Right lobe of liver (tissue), 6 donors: ENCODE measurements at places on chromosomes 3 and 15.
A peak's percentile ranks its signal among the peaks of the same experiment; 100 is the strongest.

DNA sequence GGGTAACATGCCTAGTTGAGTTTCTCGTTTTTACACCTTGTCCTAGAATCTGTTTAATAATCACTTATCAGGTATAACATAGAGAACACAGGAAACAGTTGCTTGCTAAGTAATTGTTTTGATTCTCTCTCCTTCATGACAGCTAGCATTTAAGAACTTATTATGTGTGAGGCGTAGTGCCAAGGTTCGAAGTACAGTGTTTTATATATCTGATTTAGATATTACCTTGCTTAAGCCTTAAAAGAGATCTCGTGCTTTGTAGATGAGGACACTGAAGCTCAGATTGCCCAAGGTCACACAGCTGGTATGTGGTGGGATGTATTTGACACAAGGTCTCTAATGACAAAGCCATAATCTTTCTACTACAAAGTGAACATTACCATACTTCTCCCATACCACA, 29.0 kb upstream of the IFT57 start:
- no peak for DNase-seq

DNA sequence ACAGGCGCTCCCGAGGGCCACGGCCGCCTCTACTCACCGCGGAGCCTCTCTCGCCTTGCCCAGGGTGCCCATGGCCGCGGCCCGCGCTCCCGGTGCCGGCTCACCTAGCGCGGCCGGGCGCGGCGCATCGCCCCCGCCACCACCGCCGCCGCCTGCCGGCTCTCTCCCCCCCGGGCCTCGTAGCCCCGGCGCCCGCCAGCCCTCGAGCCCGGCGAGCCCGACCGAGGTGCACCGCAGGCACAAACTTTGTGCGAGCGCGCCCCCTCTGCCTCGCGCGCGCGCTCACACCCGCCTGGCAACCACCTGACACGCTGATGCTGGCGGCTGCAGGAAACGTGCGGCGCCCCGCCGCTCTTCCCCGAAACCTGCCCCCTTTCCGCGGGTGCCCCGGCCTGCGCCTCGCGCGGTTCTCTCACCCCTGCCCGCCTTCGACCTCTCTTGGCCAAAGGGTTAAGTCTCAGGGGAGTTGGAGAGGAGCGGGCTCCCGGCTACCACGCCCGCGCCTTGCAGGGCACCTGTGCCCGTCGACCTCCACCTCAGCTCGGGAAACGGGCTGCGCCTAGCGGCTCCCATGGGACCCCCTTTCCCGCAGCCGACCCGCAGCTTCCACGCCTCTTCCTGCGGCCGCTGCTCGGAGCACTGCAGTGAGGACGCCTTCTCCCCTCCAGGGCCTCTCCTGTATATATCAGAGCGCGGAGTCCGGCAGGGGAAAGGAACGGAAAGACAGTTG, at the start of gene RASGRP1:
TSS of gene RASGRP1 (minus strand) at position 258 of the 730 bp plus-strand sequence. CDS start at position 72, 186 bp downstream.
- DNase-seq: peak; percentile 64

GRCh38 chr15:88644741-88645140, 5.9 kb downstream of the ISG20 start:
- DNase-seq: no peak

DNA sequence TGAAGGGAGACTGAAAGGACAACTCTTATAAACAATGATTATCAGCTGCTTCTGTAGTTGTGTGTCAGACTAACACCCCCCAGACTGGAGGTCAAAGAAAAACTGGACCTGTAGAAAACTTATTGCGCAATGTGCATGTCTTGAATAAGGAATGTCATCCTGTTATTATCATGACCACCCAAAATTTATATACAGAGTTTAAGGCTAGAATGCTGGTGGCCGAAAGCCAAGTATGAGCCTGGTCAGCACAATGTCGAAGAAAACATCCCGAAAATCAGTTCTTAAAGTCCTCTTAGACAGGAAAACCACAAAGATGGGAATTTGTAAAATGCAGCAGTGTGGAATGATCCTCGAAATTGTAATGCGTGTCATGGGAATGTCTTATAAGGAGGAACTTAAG, 29.3 kb downstream of the RFTN1 start:
- no peak for DNase-seq

- no peak for DNase-seq
These were observed 126.8 kb upstream of the SUCLG2 start for GRCh38 chr3:67781218-67781617.

- no peak for DNase-seq
These were observed 332.3 kb downstream of the CNTN3 start for GRCh38 chr3:74282202-74282601.

- DNase-seq: peak; percentile 78
These were observed 451 bp downstream of the CHCHD4 start for GRCh38 chr3:14124223-14124614.

DNA sequence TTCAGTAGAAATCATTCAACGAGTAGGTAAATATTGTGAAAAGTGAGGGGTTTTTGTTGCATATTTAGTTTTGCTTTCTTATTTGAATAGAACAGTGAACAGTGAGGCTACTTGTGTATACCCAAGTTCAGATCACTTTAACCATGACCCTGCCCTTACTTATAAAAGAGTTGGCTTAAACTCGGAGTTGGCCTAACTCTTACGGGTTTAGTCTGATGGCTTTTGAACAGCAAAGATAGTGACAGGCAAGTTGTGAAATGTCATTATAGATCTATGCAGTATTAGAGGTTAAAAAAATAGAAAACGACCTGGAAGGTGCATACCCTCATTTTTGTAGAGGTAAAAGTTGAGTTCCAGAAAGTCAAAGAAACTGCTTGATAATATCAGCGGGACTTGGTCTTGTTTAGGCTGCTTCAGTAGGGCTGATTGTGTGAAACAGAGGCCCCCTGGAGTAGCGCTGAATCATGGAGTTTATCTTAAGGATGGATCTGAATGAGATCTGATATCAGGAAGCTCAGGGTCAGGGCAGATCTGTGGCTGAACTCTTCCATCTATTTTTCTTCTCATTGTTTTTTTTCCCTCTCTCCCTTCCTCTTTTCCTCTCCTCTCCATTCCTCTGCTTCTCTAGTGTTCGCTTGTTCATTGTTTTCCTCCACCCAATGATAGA, 359.8 kb downstream of the LPP start:
- no peak for DNase-seq

- DNase-seq: no peak
These were observed 32.2 kb downstream of the ANAPC13 start for GRCh38 chr3:134453631-134454030.

DNA sequence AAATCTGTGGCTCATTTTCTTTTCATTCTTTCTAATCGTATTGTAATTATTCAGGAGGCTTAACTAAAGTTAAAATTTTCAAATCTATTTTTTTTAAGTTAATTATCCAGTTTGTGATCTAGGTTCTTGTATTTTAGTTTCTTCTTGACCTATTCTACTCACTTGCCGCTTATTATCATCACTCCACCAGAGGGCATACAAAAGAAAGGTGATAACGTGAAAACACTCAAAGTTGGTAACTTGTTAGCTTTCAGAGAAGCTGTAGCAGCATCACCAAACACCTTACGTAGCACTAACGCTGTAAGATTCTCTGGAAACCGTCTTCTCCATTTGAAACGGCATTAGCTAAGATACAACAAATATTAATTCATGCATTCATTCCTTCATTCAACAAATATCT, 4.8 kb downstream of the GNB4 start:
- DNase-seq: no peak

DNA sequence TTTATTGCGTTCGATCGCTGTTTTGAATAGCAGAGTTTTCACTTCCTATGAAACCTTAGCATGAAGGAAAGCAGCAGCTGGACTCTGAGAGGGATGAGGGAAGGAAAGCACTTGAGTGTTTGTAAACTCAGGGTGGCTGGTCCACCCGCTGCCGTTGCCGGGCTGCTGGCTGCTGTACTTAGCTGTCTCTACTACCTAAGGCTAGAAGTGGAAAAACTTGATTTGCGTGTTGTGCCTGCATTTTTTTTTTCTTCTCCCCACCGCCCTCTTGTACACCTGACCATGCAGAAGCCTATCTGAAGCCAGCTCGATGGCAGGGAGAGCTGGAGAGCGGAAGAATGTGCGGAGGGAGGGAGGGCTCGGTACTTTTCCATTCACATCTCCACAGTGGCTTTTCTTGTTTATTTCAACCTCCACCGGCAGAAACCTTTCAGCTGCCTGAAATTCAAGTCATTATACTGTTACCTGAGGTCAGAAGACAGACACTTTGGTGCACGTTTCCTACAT, 4.8 kb upstream of the BCL6 start:
- DNase-seq: peak; percentile 60

- DNase-seq: no peak
These were observed 41.4 kb upstream of the TSEN2 start for GRCh38 chr3:12442654-12443501.

DNA sequence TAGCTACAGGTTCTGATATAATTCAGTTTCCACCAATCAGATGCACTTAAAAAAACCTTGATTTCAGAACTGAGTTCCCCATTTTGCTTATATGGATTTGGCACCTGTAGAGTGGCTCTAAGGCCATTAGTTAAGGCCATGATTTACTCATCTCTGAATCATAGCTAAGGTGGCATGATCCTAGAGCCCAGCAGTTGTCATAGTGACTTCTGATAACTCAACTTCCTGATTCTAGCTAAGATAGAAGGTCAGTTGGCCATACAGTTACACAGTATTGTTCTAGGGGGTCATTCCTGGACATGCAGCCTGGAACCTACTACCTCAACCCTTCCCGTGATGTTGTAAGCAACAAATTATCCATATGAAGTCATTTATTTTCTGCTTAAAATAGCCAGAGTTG, 15.9 kb upstream of the TMEM87A start:
- no peak for DNase-seq

- DNase-seq: no peak
These were observed 456.3 kb upstream of the ARRDC4 start for GRCh38 chr15:97504031-97504792.

DNA sequence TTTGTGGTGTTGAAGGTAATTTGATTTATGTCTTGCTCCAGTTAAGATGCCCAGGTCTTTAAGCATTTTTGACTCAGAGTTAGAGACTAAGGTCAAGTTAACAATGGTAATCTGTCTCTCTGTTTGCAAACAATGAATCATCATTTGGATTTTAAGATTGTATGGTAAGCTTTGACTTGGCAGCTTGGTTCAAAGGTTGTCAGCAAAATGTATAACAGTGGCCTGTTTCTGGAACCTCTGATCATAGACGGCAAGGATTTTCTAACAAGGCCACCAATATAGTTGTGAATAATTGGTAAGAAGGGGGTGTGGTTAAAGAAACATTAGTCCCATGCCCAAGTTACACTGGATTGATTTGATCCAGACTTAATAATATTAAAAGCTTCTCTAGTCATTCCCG, 775.2 kb upstream of the GOLIM4 start:
- DNase-seq: no peak

DNA sequence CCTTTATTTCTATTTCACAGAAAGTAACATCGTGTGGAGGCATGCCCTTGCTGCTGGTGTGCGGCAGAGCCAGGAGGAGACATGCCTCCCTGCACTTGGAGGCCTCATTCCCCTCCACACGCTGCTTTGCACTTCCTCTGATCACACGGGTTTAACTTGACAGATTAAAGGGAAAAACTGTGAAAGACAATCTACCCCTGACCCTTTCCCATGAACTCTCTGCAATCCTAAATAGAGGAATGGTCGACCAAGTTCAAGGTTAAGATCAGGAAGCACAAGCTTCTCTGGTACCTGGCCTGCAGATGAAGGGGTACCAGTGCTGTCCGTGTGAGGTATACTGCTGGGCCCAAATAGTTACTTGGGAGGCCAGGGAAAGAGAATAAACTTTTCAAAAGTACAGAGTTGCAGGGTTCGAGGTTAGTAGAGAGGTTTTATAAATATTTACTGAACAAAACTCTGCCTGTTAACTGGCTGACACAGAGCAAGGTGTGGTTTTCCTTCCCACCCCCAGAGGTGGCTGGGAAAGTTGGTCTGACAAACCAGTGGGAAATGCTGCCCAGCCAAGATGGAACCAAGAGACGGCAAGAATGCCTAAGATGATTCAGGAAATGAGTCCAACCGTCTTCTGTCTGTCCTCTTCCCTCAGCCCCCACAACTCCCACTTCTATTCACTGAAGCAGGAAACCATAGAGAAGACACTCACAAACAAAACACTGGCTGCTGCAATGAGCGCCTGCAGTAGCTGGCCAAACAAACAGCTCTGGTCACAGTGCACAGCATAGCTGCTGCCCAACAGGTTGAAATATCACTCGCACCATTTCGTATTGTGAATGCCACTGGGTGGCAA, 79.6 kb downstream of the IGF2BP2 start:
- no peak for DNase-seq

GRCh38 chr3:86995537-86995936, 4.6 kb upstream of the VGLL3 start:
- DNase-seq: no peak

DNA sequence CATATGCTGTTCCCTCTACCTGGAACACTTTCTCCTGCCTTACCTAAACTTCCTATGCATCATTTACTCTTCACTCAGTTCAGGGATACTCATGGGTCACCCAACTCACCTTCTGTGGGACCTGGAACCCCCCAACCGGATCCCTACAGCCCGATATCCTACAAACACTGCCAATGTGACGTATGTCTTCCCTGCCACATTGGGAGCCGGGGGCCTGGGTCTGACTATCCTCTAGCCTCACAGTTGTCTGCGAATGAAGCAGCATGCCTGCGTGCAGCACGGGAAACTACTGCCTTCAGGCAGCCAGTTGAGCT, 405 bp downstream of the NPRL2 start:
- DNase-seq: no peak

DNA sequence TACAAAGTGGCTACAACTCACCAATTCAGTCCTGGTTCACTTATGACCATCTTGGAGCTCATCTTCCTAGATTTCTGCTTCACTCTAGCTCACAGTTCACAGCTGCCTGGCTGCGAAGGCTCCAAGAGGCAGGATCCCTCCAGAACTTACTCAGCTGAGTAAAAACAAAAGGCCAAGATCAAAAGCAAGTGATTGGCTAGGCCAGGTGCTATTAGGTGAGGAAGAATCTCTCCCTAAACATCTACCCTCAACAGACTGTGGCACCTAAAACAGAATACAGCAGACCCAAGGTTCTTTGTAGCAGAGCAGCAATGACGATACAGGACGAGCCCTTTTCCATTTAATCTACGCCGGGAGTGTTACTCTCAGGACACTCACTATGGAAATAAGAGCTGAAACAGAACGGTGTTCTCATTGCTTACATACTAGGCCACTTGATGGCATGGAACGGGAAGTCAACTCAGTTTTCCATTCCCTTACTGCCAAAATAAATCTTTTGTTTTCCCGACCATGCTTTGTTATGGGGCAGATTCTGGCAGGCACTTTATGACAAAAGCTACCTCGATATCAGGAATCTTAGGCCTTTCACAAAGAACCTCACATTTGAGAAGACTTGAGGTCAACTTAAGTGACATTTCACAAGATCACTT, 901 bp downstream of the ICE2 start:
- no peak for DNase-seq

GRCh38 chr3:3552761-3553160, 246.5 kb upstream of the LRRN1 start:
- DNase-seq: no peak

DNA sequence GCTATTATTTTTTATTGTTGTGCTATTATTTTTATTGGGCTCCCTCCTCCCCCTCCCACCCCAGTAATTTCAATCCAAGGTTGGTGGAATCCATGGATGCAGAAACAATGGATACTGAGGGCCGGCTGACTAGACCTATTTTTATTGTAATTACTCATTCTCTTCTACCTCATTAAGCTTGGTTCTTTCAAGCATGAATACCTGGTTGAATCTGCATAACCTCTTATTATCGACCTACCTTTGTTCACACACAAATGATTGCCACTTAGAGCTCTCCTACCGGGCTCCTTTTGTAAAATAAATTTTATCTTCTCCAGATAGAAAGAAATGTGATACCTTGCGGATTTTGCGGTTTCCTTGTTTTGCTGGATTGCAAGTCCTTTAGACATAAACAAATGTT, 31.6 kb downstream of the BTD start:
- no peak for DNase-seq
